ENCODE measurements at places on chromosomes 1 and 21.

- DNase-seq, result no peak
These were observed 25.2 kb downstream of the RCAN1 start for GRCh38 chr21:34589511-34590282.

DNA sequence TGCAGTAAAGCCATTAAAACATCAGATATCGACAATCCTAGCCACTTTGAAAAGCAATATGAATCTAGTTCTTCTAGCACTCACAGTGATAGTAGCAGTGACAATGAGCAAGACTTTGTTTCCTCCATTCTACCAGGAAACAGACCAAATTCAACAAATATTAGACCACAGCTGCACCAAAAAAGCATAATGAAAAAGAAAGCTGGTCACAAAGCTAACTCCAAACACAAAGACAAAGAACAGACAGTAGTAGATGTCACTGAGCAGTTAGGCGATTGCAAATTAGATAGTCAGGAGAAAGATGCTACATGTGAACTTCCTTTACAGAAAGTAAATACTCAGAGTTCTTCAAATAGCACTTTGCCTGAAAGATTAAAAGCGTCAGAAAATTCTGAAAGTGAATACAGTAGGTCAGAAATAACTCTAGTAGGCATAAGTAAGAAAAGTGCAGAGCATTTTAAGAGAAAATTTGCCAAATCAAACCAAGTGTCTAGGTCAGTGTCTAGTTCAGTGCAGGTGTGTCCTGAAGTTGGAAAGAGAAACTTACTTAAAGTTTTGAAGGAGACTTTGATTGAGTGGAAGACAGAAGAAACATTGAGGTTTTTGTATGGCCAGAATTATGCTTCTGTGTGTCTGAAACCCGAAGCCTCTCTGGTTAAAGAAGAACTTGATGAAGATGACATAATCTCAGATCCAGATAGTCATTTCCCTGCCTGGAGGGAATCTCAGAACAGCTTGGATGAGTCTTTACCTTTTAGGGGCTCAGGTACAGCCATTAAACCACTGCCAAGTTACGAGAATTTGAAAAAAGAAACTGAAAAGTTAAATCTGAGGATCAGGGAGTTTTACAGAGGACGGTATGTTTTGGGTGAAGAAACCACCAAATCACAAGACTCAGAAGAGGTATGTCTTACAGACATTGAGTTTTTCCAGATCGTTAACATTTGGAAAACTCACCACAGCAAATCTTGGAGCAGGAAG is 24.9 kb downstream of the RPAP2 start:
- no peak for DNase-seq

- DNase-seq, result peak; percentile 31
These were observed 125.3 kb upstream of the CD34 start for GRCh38 chr1:208036106-208036808.

DNA sequence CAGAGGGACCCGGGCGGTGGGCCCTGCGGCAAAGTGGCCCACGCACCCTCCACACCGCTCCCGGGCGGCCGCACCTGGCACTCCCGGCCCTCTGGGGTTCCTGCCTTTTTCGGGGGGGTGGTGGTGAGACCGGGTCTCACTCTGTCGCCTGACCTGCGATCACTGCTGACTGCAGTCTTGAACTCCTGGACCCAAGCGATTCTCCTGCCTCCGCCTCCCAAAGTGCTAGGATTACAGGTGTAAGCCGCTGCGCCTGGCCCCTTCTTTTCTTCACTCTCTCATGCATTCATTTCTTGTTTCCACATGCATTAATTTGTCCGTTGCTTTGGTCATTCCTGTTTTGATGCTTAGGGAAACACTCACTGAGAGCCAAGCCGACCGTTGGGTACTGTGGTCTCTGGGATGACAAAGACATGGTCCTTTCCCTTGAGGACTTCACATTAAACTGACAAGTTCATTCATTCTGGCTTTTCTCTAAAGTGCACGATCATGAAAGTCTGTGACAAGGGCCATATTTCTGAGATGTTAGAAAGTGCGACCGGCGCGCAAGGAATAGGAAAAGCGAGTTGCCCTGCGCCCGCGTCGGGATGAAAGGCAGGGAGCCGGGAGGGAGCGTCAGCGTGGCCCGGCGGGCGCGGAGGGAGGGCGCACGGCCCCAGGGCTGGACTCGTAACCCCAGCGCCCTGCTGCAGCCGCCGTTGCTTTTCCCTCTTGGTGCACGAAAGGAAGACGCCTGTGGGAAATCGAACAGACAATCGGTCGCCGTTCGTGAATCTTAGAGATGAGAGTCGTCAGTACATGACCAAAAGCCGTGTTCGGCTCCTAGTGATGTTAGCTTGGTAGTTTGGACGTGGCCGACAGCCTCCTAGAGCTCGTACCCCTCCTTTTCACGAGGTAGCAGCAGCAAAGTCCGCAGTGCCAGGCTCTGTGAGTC is 1.0 kb upstream of the MCOLN2 start:
- no peak for DNase-seq

DNA sequence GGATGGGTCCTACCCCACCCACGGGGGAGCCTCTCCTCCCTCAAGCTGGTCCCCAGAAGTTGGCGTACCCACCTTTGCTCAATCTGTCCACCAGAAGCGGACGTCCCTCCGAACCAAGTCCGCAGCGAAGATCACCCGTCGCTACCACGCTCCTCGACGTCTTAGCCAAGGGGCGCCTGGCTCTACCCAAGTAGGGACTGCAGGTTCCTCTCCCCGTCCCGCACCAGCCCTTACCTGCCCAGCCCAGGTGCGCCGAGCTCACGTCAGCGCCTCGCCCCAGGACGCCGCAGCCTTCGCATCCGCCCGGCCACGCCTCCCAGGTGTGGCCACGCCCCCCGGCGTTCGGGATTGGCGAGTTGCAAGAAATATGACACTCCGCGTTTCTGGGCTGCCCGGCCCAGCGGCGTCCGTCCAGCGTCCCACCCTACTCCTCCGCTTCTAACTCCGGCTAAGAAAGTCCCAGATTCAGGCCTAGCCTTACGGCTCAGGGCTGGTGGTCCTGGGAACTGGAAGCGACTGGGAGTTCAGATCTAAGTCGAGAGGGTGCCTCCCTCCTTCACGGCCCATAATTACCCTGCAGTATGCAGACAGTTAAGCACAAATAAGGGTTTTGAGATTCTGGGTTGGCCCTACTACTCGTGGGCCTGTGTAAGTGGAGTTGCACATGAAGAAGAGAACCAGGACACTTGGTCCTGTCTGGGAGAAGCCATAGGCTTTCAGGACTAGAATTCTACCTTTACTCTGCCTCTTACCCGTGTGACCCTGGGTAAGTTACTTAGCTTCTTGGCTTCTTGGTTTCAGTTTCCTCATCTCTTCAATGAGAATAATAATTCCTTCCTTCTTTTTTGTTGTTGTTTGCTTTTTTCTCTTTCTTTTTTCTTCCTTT is at the start of gene IRF6:
Gene IRF6, minus strand, starts transcription at position 268 of the 886 bp plus-strand sequence. CDS start 4,729 bp downstream, outside the sequence.
- peak; percentile 88 for DNase-seq

DNA sequence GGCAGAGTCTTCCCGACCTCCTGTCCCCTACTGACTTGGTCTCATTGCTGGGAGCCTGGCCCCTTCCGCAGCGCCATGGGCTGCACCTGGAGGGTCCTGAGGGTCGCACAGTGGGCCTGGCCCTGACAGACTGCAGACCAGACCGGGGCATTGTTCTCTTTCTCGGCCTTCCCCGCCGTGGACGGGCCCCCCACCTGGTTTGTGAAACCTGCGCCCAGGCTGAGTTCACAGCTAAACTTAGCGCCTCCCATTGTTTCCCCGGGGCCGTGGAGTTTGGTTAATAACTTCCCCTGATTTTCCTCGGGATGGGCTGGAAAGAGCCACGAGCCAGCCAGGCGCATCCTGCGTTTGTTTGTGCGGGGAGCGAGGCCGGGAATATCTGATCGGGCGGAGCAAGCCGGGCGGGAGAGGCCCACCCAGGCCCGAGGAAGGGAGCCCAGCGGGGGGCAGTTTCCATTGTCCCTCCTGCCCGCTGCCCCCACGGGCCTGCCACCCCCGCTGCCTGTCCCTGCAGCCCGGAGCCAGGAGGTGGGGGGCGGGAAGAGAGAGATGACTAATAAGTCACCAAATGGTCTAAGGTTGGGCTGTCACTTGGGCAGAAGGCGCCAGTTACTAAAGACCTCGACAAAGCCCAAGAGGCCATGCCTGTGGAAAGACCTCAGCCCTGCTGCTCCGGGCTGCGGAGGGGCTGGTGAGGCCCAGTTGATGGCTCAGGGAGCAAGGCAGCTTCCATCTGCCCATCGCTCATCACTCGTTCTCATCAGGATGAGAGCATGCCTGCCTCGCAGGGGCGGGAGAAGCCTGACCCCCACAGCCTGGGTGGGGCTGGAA is 39.0 kb upstream of the ARHGEF16 start:
- no peak for DNase-seq

GRCh38 chr1:88333086-88333695 is 350.9 kb upstream of the PKN2 start:
- no peak for DNase-seq

- no peak for DNase-seq
These were observed 86.5 kb upstream of the IFFO2 start for GRCh38 chr1:19042675-19043578.

DNA sequence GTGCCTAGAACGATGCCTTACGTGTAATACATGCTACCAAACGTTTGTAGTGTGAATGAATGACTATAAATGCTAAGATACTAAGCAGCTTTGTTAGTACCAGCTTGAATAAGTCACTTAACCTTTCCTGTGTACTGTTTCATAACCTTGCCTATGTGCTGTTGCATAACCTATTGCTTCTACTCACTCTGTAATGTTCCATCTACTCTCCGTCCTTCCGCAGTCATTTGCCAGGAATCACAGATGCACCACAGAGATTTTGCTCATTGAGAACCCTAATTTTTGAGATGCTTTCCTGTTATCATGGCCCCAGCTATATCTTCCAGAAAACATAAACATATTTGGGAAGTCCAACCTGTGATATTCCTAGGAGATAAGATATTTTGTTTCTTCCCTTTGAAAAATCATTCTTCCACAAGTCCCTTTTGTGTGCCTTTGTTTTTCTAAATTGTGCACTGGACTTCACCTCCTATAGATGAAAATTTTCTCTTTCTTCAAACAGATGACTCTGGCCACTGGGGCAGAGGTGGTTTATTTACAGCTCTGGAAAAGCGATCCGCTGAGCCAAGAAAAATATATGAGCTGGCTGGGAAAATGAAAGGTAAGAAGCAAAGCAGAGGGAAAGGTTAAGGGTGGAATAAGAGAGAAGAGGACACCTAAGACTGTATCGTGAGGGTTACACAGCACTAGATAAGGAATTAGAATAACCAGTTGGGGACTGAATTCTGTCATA is 44.8 kb downstream of the CHD1L start:
- DNase-seq, result no peak

DNA sequence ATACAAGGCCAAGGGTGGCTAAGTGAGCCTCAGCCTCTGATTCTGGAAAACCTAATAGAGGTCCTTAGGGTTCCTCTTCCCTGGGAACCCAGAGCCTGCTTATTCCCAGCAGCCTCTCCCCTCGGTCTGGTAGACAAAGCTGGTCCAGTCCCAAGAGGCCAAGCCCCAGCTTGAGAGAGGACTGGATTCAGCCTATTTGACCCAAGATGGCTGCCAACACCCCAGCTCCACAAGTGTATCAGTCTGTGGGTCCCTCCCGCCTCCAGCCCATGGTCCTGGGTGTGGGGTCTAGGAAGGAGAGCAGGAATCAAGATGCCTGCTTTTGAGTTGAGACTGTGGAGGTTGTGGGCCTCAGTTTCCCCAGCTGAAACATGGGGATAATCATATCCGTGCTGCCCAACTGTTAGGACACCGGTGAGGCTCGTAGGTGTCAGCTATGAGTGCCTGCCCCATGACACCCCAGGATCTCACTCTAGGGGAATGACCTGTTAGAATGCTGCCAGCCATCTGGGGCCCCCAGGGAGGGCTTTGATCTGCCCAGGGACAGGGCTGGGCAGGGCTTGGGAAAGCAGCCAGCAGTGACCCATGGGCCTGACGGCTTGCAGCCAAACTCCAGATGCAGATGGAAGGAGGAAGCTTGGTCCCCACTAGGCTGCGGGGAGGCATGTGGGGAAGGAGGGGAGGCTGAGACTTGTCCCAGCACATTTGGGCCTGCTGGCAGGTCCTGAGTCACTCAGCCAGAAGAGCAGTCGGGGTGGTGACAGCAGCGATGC is 45.4 kb downstream of the NUAK2 start:
- no peak for DNase-seq

DNA sequence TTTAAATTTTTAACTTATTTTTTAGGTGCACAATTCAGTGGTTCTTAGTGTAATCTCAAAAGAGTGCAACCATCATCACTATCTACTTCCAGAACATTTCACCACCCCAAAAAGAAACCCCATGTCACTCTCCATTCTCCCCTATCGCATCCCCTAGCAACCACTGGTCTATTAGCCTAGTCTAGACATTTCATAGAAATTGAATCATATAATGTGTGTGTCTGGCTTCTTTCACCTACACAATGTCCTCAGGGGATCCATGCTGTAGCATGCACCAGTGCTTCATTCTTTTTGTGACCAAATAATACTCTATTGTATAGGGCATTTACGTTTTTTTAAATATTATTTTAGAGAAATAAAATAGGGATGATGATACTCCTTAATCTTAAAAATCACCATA is 64.7 kb downstream of the JAK1 start:
- no peak for DNase-seq

GRCh38 chr1:54077359-54077758 is 24.0 kb downstream of the TCEANC2 start:
- DNase-seq, result no peak

GRCh38 chr1:232553809-232554208 is 76.1 kb downstream of the SIPA1L2 start:
- DNase-seq, result no peak

DNA sequence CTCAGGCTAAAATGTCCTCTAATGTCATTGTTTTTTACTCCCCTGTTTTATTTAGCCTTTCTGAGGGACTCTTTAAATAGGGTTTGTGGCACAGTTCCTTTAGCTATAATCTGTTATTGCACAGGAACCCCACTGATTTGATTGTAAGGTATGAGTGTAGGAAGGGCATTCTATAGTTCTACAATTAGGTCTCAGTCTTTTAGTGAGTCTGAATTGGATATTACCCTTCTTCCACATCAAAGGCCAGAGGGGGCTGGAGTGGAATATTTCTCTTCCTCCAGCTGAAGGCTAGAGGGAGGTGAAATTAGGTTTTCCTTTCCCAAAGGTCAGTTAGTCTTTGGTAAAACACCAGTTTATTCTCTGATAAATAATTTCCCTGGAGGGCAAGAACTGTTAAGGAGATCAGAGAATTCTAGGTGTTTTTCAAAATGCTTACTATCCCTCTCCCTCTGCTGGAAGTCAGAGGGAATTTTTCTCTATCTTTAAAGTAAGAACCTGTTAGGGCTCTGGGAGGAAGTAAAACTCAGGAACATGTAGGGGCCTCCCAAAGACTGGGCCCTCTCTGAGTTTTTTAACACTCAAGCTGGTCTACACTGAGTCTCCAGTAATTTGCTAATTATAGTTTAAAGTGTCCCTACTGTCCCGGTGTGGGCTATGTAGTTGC is 176.3 kb upstream of the ZNHIT6 start:
- DNase-seq, result peak; percentile 14

- DNase-seq, result no peak
These were observed 46.5 kb downstream of the HLX start for GRCh38 chr1:220925707-220926106.

- no peak for DNase-seq
These were observed 33.3 kb upstream of the RCC2 start for GRCh38 chr1:17472814-17473213.

DNA sequence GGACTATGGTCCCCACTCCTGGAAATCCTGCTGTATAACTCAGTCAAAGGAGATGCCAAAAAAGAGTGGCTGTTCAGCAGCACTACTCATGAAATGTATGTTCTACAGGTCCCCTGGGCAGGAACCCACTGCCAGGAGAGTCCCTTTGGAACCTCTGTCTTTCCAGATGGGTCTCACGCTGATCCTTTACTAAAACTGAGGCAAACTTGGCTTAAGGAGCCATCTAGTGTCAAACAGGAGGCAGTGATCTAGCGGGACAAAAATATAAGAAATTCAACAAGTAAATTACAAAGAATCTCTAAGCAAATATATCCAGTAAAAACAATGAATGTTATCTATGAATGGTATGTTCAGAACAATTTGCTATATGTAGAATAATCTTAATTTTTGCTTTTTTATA is 80.5 kb upstream of the PRMT6 start:
- peak; percentile 2 for DNase-seq

All from hematopoietic multipotent progenitor cell treated with erythropoietin and hydrocortisone succinate and interleukin-3 and kit ligand, for 8 days (in vitro differentiated cells).